Fibroblast of the aortic adventitia (primary cell): ENCODE measurements at places on chromosomes 13 and 19. TPM values are rescaled to one million over a fixed set of nuclear protein-coding genes. Genes with fewer than 3 reads are reported as not detected.

Gene PSG1
- total RNA-seq = 0.72 TPM in 1 of 2 replicates, not detected in the other

- no peak for DNase-seq
These were observed 427.6 kb downstream of the SPRY2 start for GRCh38 chr13:79913141-79913827.

DNA sequence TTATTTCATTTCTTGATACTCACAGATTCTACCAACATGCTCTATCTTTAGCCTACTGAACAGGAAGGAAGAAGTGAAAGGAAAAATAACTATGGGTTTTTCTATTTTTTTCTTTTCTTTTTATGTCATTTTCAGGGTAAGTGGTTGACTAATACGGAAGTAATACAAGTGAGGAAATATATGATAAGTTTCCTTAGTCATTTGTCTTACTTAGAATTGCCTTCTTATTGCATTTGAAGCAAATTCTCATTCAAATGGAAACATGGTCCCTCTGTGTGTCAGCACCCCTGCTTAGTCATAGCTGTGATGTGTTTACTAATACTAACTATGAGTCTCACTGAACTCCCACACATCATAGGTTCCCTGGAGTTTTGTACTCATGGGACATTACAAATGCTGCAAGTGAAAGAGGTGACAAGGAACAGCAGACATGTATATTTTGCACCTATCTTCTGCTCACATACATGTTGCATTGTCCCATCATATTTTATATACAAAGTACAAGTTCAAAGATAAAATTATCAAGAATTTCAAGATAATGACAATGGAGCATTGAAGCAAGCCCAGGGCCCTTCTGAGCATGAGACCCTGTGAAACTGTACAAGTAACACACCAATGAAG is 60.1 kb downstream of the DCT start:
- DNase-seq = peak; percentile 76

- DNase-seq = no peak
These were observed 17.9 kb upstream of the RNF17 start for GRCh38 chr13:24745861-24746617.

DNA sequence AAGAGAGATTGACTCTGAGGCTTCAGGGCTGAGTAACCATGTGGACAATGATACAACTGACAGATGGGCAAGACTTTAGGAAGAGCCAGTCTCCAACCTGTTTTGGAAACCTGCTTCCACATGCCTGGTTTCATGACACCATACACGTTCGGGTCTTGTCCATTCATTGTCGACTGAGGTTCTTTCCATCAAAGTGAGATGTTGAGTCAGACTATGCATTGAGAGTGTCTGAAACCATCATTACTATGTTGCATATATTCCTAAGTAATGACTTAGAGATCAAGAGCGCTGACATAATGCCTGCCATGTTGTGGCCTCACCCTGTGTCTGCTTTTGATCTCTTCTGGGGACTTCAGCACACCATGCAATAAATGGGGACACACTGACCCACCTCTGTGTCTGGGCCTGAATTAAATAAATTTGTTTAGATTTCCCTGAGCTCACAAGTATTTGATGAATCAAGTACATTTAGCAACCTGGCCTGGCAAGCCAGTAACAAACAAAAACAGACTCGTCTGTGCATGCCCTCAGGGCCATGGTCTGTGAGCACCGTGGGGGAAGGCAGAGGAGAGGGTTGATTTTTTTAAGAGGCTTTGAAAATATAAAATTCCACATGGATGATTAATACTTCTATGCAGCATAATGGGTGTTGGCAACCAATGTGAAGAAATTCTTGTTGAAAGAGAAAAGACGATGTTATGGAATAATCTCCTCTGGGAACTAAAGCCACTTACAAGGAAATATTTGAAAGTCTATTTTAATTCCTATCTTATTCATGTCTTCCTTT is 49.9 kb upstream of the UBAC2 start:
- peak; percentile 74 for DNase-seq

DNA sequence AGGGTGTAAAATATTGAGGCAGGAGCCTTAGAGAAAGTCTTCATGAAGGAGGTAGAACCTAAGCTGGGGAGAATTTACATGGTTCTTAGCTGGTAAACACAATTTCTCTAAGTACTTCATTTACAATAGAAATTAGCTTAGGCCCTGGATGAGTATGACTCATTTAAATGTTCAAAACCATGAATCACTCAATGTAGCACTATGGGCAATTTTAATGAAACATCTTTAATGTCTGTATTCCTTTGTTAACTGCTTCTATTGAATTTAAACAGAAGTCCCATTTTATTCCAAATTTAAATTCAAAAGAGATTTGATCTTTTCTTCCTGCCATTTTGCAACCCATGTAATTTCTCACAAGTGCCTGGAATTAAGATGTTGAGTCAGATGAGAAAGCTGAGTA is 252.1 kb downstream of the RFC3 start:
- peak; percentile 29 for DNase-seq

Gene LILRB4
- not detected in 2 replicates for total RNA-seq
